ENCODE measurements at places on chromosomes 6 and 20.

DNA sequence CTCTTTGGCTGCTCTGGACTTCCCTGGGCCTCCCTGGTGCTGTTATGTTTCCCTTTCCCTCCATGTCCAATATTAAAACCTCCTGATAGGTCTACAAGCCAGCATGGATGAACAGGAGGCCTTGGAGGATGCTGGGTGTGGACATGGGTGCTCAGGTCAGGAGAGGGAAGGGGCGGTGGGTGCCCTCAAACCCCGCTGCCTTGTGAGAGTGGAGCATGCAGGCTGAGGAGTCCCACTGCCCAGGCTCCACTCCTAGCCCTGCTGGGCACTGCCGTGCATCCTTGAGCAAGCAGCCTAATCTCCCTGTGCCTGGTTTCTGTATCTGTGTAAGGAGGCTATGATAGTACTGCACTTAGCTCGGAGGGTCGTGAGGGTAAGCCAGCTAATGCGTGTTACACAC, 18.4 kb upstream of the CCDC167 start:
- no peak for DNase-seq

GRCh38 chr6:83042467-83043053, 23.1 kb downstream of the UBE3D start:
- DNase-seq: no peak

- DNase-seq: no peak
These were observed 156.2 kb downstream of the RNASET2 start for GRCh38 chr6:166800137-166800536.

DNA sequence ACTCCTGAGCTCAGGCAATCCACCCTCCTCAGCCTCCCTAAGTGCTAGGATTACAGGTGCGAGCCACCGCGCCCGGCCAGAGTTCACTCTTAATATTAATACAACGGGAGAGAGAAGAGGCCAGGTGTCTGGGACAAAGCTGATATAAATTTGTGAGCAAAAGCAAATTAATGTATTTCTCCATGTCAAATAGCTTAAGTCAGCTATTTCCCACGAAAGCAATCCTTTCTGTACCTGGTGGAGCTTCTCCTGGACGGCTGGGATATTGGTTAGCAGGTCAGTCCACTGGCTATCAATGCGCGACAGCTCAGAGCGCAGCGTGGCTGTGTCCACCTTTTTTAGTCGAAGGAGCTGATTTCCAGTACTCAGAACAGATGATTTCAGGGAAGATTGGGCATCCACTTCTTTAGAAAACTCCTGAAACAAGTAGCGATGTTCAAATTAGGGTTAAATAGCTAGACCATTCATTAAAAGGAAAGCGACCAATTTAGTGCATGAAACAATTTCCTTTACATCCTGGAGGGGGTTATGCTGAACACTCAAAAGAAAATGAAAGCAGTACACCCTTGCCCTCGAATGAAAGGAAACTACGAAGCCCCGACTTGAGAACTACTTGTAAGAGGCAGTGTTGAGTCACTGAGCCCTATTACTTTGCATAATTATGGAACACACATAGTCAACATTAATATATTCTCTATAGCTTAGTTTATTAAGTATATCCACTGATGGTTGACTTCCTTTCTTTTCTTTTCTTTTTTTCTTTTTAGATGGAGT, 403.4 kb downstream of the SYNE1 start:
- no peak for DNase-seq

- no peak for DNase-seq
These were observed 69.4 kb upstream of the BMP2 start for GRCh38 chr20:6698056-6698455.

- DNase-seq: no peak
These were observed 109.8 kb upstream of the TMEM170B start for GRCh38 chr6:11427723-11428245.

DNA sequence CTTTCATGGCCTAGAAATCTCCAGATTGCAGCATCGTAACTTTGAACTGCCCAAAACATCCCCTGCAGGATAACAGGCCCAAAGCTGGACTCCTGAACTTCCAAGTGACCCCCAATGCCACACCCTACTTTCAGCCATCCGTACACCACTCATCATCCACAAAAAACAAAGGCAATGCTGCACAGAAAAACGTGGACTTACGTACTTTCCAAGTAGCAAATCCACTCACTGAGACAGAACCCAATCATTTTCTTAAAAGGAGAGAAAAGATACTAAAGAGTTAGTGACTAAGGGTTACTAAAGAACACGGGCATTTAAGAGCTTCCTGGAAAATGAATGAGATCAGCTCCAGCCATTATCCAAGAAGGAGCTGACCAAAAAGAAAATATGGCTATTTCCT, 211.0 kb downstream of the WDR27 start:
- DNase-seq: no peak

DNA sequence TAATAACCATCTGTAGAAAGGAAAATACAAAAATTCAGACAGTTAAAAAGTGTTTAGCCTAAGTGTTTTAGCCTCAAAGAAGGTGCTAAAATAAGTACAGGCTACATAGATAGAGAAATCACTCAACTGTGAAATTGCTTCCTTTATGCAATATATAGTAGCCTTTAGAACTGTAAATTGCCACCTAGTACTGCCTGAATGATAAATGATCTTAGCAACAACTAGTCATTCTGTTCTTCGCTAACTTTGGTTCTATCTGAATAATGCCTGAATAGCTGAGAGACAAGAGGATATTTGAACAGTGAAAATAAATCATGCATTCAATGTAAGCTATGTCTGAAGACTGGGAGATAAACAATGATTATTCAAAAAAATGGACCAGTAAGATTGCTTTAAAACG, 603.3 kb upstream of the PTCHD4 start:
- DNase-seq: no peak

GRCh38 chr20:22569353-22569752, 15.0 kb downstream of the FOXA2 start:
- DNase-seq: no peak

DNA sequence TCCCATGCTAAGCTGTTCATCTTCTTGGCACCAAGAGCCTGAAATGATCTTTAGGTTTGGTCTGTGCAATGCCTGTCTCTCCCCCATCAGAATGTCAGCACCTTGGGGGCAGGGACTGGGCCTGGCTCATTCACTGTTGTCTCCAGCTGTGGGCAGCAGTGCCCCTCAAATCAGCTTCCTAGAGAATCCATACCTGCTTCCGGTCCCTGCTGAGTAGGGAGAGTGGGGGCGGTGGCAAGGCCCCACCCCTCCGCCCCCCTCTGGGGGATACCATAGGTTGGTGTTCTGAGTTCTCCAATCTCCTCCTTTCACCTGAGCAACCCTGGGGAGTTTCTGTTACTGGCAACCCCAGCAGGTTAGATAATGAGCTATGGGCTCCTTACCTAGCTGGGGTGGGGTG, 19.2 kb upstream of the SPDEF start:
- DNase-seq: no peak

GRCh38 chr6:97294451-97294850, 11.4 kb upstream of the MMS22L start:
- no peak for DNase-seq

DNA sequence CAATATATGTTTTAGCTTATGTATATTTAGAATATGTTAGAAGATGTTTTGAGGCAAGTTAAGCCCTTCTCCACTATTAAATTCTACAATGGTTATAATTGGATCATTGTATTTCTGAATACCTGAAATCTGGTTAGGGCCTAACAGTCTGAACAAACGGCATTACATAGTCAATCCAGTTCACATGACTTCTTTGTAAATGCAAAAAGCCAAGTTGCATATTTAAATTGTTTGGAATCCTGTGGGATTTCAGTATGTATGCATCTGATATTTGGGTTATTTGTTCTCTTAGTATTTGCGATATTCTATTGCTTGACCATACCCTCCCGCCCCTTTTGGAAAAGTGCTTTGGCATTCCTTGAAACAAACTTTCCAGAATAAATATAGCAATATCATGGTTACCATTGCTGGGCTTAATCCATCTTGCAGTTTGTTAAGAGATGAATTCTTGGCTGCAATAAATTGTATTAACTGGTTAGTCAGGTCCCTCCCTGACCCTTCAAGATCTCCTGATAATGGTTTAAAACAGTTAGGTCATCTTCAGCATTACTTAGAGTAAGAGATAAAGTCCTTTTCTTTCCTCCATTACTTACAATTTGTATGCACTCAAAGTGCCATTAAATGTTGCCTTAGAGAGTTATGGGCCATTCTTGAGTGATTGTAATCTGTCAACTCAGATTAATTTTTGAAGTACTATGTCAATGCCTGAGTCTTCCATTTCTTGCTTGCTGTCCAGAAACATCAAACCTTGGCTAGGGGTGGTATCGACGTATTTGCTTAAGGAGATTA, 36.5 kb downstream of the LRRC1 start:
- no peak for DNase-seq

DNA sequence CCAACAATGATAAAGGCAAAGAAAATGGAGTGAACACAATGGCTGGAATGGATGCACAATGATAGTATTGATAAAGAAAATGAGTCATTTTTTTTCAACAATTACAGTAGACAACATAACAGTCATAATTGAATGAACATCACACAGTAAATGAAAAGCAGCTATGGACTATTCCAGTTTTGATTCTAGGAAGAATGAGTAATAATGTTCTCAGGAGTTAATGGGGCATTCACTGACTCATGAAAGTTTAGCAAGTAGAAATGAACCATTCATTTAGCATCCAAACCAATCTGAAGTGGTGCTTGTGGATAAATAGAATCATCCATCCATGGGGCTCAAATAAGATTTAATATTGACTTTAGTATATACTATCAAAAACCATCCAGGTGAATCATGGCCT, 1029.5 kb upstream of the GJE1 start:
- DNase-seq: peak; percentile 76

GRCh38 chr6:126786262-126786661, 332.2 kb upstream of the RSPO3 start:
- no peak for DNase-seq

DNA sequence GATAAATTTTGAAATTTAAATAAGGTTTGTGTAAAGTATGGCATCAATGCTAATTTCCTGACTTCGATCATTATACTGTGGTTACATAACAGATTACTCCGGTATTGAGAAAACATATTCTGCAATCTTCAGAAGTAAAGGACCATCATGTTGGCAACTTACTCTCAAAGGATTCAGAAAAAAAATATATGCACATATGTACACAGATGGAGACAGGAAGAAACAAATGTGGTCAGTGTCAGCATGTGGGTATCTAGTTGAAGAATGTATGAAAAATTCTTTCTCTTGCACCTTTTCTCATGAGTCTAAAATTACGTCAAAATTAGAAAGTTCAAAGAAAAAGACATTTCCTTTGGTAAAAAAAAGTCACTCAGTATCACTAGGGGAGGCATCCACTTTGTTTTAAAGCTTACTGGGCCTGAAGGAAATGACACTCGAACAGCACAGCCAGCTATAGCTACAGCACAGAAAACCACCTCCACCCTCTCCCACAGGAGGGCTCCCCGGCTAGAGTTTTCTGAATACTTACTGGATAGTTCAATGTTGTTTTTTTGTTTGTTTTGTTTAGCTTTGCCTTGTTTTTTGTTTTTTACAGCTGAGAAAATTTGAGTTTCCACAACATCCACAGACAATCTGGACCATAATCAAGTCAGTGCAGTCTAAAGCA, 317.2 kb upstream of the AGPAT4 start:
- no peak for DNase-seq

- DNase-seq: no peak
These were observed 328.6 kb upstream of the PLCB4 start for GRCh38 chr20:8740265-8740664.

- DNase-seq: peak; percentile 60
These were observed at the start of gene STK38 for GRCh38 chr6:36546920-36547645. Gene STK38 (minus strand): TSS chr6:36547479. CDS start chr6:36540202, 7,277 bp downstream.

- DNase-seq: no peak
These were observed 1.1 kb downstream of the PAX1 start for GRCh38 chr20:21706261-21707195.

DNA sequence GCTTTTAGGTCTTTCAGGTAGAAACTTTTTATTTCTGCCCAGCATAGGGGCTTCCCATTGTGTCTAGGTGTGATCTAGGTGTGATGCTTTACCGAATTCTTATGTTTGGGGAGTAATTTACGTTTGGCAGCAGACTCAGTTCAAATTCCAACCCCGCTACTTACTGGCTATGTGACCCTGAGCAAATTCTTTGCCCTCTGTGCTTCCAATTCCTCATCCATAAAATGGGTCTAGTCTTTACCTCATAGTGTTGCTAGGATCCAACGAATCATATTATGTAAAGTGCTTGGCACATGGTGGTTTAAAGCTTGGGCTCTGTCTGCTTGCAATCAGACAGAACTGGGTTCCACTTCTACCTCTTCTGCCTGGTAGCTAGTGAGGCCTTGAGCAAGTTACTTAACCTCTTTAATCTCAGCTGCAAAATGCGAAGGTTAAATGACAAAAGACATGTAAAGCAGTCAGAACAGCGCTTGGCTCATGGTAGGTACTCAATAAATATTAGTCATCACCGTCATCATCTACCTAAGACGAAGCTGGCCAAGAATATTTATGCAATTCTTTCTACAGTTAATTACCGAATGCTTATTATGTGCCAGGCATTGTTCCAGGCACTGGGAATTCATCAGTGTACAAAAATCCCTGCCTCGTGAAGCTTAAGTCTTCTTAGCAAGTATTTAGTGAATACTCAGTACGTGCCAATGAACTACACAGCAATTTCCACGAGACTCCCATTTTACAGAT, 1.0 kb downstream of the NSFL1C start:
- no peak for DNase-seq

DNA sequence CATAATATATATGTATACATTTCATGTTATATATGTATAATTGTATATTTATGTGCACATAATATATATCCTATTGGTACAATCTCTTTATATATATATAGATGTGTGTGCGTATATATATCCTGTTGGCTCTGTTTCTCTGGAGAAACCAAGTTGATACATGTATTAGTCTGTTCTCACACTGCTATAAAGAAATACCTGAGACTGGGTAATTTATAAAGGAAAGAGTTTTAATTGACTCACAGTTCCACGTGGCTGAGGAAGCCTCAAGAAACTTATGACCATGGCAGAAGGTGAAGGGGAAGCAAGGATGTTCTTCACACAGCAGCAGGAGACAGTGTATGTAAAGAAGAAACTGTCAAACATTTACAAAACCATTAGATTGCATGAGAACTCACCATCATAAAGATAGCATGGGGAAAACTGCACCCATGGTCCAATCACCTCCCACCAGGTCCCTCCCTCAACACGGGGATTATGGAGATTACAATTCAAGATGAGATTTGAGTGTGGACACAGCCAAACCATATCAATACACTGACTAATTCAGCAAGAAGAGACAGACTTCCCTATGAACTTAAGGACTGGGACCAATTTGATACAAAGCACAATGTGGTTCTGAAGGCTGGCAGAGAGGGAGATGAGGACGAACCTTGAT, 14.0 kb downstream of the CST3 start:
- DNase-seq: no peak

DNA sequence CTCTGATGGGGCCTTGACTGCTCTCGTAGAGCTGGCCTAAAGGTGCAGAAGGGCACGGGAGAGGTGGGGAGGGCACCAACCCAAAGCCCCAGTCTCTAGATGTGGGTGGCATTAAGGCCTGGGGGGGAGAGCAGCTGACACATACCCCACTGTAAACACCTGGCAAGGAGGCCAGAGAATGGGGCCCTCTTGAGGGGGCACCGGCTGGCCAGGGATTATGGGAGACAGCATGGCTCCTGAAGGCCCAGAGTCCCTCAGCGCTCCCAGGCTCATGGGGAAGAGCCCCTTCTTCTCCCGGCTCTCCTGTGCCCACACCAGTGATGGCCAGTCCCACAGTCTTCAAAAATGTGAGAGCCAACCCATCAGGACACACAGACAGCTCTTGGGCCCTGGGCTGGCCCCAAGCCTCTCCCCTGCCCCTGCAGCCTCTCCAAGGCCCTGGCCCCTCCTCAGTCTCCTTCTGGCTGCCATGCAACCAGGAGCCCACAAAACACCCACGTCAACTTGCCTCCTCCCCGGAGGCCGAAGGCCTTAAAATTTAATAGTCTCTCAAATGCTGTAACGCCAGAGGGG, 58.2 kb upstream of the FOXP4 start:
- no peak for DNase-seq

GRCh38 chr20:62819494-62820174, 2.8 kb downstream of the COL9A3 start:
- no peak for DNase-seq

Measured in HS-5 (cell line).